Activated naive CD4-positive, alpha-beta T cell treated with anti-CD3 and anti-CD28 coated beads, Interleukin-2, amount 50 U/mL, for 72 hours (primary cell): ENCODE measurements at places on chromosomes 16 and 17. TPM values are rescaled to one million over a fixed set of nuclear protein-coding genes. Genes with fewer than 3 reads are reported as not detected.

GRCh38 chr17:78925662-78926555 is 722 bp upstream of the TIMP2 start:
- DNase-seq: no peak

GRCh38 chr16:54241525-54241924 is 45.1 kb downstream of the IRX3 start:
- DNase-seq: no peak

Gene YWHAE
- total RNA-seq: 301 TPM

DNA sequence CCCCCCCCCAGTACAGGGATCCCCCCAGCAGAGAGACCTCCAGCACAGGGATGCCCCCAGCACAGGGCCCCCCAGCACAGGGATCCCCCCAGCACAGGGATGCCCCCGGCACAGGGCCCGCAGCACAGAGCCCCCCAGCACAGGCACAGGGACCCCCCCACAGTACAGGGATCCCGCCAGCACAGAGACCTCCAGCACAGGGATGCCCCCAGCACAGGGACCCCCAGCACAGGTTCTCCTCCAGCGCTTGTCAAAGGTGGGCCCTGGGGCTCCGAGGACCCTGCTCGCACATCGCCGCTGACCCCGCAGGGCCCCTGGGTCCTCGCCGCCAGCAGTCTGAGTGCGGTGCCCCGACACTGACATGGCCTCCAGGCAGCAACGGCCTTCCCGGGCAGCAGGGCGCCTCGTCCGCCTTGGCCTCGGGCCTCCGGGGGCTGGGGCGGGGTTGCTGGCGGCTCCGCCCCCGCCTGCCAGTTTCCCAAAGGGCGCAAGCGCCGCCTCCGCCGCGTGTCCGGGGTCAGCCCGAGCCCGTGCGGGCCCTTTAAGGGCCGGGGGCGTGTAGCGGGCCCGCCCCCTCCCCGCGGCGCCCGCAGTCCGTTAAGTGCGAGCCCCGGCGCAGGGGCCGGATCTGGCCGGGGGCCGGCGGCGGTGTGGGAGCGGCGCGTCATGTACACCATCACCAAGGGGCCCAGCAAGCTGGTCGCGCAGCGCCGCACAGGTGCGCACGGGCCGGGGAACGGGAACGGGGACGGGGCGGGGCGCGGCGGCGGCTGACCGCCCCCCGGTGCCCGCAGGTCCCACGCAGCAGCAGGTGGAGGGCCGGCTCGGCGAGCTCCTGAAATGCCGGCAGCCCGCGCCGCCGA is at the start of gene MCRIP2:
Gene MCRIP2, plus strand, starts transcription at position 503 of the 863 bp plus-strand sequence. Its CDS starts 164 bp downstream, at position 667.
- peak; percentile 87 for DNase-seq

Gene DPEP1
- not detected for total RNA-seq

GRCh38 chr16:83842756-83843507 is 35.2 kb downstream of the HSBP1 start:
- no peak for DNase-seq

- no peak for DNase-seq
Observed at GRCh38 chr17:81659038-81659437, 2.7 kb upstream of the PDE6G start.

GRCh38 chr17:75707079-75707571 is 14.1 kb upstream of the ITGB4 start:
- DNase-seq: no peak

- DNase-seq: no peak
Observed at GRCh38 chr16:72473631-72474030, 301.7 kb upstream of the PMFBP1 start.

Gene SRCIN1
- total RNA-seq: 1.1 TPM

Gene TMEM98
- not detected for total RNA-seq

GRCh38 chr16:81894592-81894991 is 115.5 kb downstream of the PLCG2 start:
- no peak for DNase-seq

DNA sequence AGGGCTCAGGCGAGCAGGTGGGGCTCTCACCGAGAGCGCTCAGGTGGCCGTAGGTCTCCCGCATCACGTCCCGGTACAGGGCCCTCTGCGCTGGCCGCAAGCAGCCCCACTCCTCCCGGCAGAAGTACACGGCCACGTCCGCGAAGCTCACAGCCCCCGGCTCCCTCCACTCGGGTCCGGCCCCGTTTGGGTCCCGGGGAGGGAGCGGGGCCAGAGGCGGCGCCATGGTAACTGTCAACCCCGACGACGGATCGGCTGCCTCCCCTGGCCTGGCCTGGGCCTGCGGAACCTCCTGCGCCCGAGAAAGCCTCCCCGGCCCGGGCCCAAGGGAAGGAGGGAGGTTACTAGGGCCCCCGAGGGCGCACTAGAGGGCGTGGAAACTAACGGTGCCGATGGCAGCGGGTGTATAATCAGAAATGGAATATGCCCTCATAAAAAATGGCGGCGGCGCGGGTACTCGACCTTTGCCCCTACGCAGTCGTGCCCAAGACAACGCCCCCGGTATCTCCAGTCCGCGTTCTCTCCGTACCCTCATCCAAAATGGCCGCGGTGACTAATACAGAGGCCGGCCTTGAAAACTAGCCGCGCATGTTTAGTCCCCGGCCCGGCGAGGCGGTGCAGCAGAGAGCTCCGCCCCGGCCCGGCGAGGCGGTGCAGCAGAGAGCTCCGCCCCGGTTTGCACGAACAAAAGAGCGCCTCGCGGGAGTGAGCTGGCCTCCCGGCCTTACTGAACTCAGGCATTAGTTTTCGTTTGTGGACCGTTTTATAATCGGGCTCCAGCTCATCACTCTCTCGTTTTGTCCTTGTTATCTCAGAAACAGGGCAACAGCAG is at the start of gene ZNF764:
Gene ZNF764, minus strand, starts transcription at position 418 of the 832 bp plus-strand sequence. Its CDS starts 192 bp downstream, at position 226.
- DNase-seq: peak; percentile 96

GRCh38 chr17:38568845-38569510 is 36.8 kb downstream of the SRCIN1 start:
- DNase-seq: no peak

- no peak for DNase-seq
Observed at GRCh38 chr17:48036693-48037035, 933 bp downstream of the COPZ2 start.

- DNase-seq: no peak
Observed at GRCh38 chr16:3878610-3879009, 1.9 kb downstream of the CREBBP start.

Gene LRRC46
- total RNA-seq: 0.60 TPM

Gene KRT222
- total RNA-seq: not detected

- no peak for DNase-seq
Observed at GRCh38 chr17:10620823-10621222, 36.3 kb downstream of the MYH3 start.

DNA sequence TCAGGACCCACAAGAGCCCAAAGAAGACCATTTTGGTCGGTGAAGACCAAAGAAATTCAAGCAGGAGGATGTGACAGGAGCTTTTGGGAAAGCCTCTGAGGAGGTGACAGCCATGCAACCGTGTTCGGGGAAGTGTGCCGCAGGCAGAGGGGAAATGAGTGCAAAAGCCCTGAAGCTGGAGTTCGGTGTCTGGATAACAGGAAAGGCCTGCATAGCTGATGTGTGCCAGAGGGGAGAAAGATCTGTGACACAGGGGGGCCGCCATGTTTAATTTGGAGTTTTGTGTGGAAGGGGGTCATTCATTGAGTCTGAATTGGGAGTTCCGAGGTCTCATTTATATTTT is 870 bp upstream of the ZC3H7A start:
- no peak for DNase-seq

- DNase-seq: no peak
Observed at GRCh38 chr16:72677662-72678447, 370.1 kb downstream of the ZFHX3 start.

Gene BRIP1
- 24.3 TPM for total RNA-seq

DNA sequence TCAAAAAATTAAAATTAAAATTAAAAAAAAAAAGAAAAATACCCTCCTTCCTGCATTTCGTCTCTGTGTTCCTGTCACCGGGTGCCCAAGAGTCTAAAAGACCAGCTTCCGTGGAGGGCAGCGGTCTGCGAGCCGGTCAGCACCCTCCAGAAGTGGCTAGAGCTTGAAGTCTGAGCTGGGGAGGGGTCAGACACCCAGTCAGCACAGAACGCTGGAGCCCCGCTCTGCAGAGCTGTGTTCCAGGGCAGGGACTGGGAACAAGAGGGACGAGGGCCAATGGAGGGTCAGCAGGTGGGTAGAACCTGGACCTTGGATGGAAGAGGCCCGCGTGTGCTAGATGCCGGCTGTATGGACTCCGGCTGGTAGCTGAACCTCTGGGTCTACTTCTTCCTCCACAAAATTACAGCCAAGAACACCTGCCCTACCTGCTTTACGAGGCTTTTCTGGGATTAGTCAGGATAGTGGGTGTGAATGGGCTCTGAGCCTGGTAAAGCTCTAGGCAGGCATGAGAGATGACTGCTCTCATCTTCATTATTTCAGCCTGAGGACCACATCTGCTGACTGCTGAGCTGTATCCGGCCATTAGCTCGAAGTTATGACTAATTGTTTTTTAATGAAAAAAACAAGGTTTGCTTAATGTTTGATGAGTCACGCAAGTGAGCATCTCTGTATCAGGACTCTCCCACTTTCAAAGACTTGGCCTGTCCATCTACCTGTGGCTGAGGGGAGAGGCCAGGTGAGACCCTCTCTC is 5.9 kb downstream of the TRPV1 start:
- no peak for DNase-seq

GRCh38 chr17:40873255-40873654 is 6.2 kb upstream of the KRT12 start:
- no peak for DNase-seq

GRCh38 chr16:72024862-72025382 is 16.4 kb downstream of the DHODH start:
- no peak for DNase-seq

Gene DDX28
- 7.7 TPM for total RNA-seq

- no peak for DNase-seq
Observed at GRCh38 chr16:64711026-64711425, 410.8 kb downstream of the CDH11 start.

DNA sequence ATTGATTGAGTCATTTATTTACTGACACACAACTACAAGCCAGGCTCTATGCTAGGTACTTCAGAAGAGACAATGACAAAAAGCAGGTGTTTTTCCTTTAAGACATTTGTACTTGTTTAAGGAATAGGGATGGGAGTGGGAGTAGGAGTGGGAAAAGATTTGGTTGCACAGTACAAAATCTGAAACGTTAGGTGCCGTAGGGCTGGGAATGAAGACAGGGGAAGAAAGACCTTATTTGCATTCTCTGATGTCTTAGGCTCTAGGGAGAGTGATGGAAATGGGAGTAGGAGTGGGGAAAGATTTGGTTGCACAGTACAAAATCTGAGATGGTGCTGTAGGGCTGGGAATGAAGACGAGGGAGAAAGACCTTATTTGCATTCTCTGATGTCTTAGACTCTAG is 28.7 kb upstream of the OR4D1 start:
- no peak for DNase-seq

GRCh38 chr17:8128125-8128784 is 4.3 kb upstream of the HES7 start:
- no peak for DNase-seq
